T follicular helper cell (primary cell): ENCODE measurements at places on chromosomes 12 and 14.

- no peak for DNase-seq
These were observed 105.8 kb upstream of the ATXN7L3B start for GRCh38 chr12:74431801-74432200.

- DNase-seq: no peak
These were observed 378.3 kb downstream of the BCL11B start for GRCh38 chr14:98893675-98894074.

- no peak for DNase-seq
These were observed 55.7 kb downstream of the GALNT8 start for GRCh38 chr12:4775936-4776335.

GRCh38 chr12:38163442-38163801, 153.2 kb upstream of the ALG10B start:
- DNase-seq: no peak

GRCh38 chr14:104895786-104896661, 28.7 kb upstream of the PLD4 start:
- DNase-seq: no peak

GRCh38 chr12:45655743-45656142, 73.8 kb upstream of the ARID2 start:
- DNase-seq: no peak

- no peak for DNase-seq
These were observed 2.6 kb downstream of the MLXIP start for GRCh38 chr12:122081083-122081696.

DNA sequence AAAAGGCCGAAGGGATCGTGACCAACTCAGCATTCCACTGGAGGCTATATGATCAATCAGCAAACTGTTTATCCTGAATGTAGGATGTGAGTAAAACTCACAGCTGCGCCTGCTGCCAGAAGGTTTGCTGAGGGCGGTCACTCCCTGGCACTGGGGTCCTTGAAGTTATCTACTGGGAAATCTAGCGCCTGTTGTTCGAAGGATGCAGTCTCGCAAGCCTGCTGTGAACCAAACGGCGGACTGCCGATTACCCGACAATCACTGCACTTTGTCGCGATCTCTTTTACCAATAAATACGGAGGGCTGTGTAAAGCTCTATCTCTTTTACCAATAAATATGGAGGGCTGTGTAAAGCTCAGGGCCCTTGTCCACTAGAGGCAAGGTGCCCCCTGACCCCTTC, 12.9 kb downstream of the DDX51 start:
- DNase-seq: no peak

- no peak for DNase-seq
These were observed 175.2 kb downstream of the EPS8 start for GRCh38 chr12:15613981-15614380.

GRCh38 chr12:52634266-52635056, 16.1 kb upstream of the KRT73 start:
- no peak for DNase-seq

DNA sequence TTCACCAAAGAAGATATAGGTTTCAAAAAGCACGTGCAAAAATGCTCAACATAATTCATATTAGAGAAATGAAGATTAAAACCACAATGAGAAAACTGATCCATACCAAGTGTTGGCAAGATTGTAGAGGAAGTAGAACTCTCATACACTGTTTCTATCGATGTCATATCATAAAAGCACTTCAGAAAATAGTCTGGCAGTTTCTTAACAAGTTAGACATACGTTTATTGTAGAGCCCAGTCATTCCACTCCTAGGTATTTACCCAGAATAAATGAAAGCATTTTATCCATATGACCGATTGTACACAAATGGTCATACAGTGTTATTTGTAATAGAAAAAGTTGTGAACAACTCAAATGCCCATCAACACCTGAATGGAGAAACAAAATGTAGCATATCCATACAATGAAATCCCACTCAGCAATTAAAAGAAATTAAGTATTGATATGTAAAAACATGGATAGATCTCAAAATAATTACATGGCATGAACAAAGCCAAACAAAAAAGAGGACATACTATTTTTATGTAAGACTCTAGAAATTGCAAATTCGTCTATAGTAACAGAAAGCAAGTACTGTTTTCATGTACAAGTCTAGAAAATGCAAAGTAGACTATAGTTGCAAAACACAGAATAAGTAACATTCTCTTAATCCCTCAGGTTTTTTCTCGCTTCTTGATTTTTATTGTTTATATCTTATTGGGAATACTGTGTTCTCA, 41.0 kb downstream of the USP15 start:
- no peak for DNase-seq

DNA sequence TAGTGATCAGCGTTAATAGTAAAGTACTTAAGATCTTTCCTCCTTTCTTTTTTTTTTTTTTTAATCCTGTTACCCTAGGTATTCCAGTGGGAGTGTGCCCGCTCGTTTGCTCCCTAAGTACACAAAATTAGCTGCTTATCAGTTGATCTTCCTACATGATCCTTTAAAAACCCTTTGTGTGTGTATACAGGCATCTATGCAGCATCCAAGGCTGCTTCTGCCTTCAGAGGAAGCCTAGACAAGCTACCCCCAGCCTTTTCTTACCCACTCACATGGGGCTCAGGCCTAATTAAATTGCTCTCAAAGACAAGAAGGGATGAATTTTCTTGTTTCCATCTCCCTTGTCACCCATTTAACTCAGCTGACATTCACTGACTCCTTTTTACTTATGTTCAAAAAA, 343.4 kb upstream of the LMO3 start:
- no peak for DNase-seq

GRCh38 chr14:50512463-50512862, 19.9 kb downstream of the MAP4K5 start:
- no peak for DNase-seq

GRCh38 chr12:119134284-119135072, 44.3 kb upstream of the HSPB8 start:
- no peak for DNase-seq

GRCh38 chr12:98763656-98764055, 118.6 kb downstream of the APAF1 start:
- DNase-seq: no peak

GRCh38 chr12:132249689-132250478, 79.5 kb downstream of the GALNT9 start:
- DNase-seq: no peak

- DNase-seq: no peak
These were observed 98.3 kb downstream of the CFAP54 start for GRCh38 chr12:96587691-96588090.

DNA sequence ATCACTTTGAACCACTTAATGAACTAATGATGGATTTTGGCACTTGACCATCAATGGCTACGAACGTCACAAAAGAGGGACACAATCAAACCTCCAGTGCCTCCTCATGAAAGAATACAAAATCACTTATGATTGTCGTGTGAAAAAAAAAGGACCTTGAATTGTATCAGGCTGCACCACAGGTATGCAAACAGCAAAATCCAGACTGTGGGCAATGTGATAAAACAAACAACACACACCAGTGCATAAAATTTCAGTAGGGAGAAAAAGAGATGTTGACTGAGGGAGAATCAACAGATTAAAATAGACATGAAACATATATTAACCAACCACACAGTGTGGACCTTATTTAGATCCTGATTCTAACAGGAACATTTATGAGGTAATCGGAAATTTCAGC, 2.6 kb downstream of the TSPAN8 start:
- DNase-seq: no peak

DNA sequence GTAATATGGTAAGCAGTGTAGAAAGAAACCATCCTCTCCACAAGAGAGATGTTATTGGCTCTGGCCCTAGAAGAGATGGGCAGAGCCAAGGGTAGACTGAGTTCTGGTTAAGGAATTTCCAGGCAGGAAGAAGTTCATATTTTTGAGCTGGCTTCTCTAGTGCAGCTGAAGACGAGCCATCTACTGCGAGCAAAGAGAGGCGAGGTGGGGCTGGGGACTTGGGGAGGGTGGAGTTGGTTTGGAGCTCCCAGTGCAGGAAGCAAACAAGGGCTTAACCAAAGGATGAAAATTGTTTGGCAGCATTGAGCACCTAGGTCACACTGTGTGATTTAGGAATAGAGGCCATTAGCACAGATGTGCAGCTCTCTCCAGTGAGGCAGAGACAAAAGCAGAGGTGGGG, 239.6 kb downstream of the ZFP36L1 start:
- DNase-seq: no peak

GRCh38 chr12:101414533-101415119, 7.1 kb upstream of the ARL1 start:
- no peak for DNase-seq

DNA sequence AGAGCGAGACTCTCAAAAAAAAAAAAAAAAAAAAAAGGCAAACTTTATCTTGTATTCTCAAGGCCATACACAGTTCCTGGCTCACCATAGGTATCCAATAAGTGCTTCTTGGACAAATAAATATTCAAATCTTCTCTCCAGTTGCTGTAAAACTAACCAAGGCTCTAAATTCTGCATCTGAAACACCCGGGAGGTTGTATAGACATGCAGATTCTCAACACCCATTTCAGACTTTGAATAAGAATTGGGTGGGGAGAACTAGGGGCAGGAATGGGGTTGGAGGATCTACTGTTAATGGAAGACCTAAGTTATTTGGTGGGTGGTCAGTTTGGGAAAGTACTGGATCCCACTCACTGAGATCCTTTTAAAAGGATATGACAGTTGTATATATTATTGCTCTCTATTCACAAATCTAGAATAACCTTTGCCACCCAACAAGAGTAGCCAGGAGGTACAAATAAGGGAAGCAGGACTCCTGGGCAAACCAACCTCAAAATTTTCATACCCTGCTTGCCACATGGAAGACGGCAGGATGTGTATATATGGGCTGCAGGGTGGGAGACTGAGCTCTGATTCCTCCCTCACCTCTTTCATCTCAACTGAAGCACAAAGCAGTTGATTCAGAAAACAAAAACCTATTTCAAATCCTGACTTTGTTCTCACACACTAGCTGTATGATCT, 879 bp downstream of the GDF3 start:
- DNase-seq: no peak
